Hypothalamus (tissue), 51 donors: ENCODE measurements at places on chromosomes 3 and 15.

- DNase-seq = no peak
These were observed 143.5 kb downstream of the NUP210 start for GRCh38 chr3:13276438-13277195.

GRCh38 chr3:140844072-140844471 is 97.6 kb upstream of the SLC25A36 start:
- DNase-seq = no peak

- no peak for DNase-seq
These were observed 35.0 kb downstream of the SPSB4 start for GRCh38 chr3:141086188-141086587.

- no peak for DNase-seq
These were observed 8.0 kb upstream of the CCDC13 start for GRCh38 chr3:42780892-42781700.

GRCh38 chr15:44029940-44030568 is 165.0 kb downstream of the FRMD5 start:
- no peak for DNase-seq

- DNase-seq = no peak
These were observed 151.3 kb upstream of the NR2E3 start for GRCh38 chr15:71658827-71659729.

- DNase-seq = no peak
These were observed 28.7 kb downstream of the LRRK1 start for GRCh38 chr15:100947760-100948429.

DNA sequence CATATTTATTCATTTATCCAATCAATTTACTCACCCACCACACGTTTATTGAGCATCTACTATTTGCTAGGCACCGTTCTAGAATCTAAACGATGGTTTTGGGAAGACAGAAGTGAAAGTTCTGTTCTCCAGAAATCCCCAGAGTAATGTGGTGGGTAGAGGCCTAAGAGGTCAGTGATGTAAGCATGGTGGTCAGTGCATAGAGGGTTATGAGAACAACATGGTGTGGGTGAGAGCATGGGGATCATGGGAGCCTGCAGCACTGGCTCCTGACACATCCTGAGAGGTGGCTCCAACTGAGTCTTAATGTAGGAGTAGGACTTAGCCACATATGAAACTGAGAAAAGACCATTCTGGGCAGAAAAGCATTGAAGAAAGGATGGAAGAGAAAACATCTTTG is 85.3 kb upstream of the TNFAIP8L3 start:
- no peak for DNase-seq

DNA sequence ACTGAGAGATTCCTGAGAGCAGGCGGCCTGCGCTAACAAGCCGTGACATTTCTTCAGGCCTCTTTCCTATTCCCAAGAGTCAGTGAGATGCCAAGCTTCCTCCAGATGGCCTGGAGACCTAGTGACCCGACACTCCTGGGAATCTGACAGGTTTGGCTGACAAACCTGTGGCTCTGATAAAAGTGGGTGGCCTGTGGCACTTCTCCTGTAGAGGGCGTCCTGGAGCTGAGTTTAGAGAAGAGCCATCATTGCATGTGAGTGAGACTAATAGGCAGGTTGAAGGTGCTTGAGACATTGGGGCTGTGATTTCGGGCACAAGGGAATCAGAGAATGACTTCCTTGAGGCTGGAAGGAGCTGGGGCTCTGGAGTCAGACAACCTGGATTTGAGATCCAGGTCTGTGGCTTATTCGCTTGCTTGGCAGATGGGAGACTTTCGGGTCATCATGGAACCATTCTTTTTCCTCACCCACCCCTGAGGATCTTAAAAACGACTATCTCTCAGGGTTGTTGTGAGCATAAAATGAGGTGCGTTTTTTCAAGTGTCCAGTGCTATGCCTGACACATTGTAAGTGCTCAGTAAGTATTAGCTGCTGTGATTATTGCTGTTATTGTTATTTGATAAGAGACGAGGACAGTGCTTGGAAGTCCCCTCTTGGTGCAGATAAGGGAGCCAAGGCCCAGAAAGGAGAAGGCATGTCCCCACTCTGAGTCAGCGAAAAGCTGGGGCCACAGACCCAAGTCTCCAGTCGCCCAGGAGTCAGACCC is 77.2 kb downstream of the SCN10A start:
- no peak for DNase-seq

DNA sequence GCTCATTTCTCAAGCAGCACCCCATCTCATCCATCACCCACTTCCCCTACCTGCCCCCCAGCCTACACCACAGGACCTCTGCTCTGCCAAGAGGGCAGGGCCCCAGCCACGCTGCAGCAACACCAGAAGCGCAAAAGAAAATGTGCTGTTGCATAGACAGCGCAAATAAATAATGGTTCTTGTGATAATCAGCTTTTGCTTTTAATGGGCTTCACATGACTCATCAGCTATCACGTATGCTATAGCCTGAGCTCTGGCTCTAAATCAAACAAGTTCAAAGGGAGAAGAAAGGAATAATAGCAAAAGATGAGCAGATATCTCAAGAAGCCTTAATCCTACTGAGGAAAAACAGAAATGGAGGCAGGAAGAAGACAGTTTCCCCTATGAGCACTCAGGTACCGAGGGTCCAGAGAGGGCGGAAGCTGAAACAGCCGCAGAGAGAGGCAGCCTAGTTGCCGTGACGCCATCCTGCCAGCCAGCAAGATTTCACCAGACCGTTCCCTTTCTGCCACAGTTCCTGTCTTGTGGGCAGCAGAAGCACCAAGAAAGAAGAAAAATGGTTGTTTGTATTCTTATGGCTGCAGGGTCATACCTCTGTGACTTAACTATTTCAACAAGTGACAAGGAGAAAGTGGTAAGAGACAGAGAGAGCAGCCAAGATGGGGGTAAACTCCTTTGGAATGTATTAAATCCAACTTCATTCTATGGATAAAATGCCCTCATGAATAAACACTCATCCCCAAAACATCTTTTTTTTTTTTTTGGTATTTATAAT is 22.0 kb downstream of the RAB27A start:
- DNase-seq = no peak

- DNase-seq = no peak
These were observed 648.7 kb upstream of the DPPA4 start for GRCh38 chr3:109985943-109986555.

- DNase-seq = no peak
These were observed 16.6 kb downstream of the BTLA start for GRCh38 chr3:112482675-112483074.

GRCh38 chr3:140834266-140835037 is 107.2 kb upstream of the SLC25A36 start:
- no peak for DNase-seq

DNA sequence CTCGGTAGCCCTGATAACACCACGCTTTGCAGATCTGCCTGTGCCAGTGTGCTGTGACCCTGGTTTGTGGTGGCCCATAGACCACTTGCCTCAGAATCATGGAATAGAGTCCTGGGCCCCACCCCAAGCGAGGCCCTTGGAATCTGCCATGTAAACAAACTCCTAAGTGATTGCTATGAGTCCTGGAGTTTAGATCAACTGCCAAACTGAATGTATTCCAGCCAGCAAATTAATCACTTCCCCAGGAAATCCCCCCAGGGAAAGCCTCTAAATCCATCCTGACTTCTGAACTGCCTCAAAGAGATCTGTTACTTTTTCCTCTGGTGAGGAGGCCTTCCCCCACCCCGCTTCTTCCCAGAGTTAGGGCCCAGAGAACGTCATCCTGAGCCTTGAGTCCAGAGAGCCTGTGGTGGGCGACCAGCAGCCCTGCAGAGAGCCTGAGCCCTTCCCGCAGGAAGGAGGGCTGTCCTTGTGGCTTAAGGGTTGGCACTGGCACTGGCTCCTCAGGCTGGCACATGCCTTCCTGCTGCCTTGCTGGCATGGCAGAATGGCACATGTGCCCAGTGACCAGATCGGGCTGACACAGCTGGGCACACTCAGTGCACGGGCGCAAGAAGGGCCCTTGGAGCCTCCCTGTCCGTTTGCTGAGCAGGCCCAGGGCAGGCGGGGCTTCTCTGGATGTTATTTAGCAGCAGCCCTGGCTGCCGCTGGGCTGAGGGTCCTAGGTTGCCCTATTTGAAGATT is 50.6 kb upstream of the PLXNA1 start:
- no peak for DNase-seq

- no peak for DNase-seq
These were observed 131.8 kb downstream of the TBL1XR1 start for GRCh38 chr3:177065285-177066033.

GRCh38 chr15:55499151-55499550 is 8.9 kb downstream of the DNAAF4 start:
- DNase-seq = no peak

GRCh38 chr15:63843901-63844317 is 10.2 kb upstream of the HERC1 start:
- no peak for DNase-seq

GRCh38 chr3:147049821-147050220 is 356.5 kb downstream of the ZIC4 start:
- DNase-seq = no peak

DNA sequence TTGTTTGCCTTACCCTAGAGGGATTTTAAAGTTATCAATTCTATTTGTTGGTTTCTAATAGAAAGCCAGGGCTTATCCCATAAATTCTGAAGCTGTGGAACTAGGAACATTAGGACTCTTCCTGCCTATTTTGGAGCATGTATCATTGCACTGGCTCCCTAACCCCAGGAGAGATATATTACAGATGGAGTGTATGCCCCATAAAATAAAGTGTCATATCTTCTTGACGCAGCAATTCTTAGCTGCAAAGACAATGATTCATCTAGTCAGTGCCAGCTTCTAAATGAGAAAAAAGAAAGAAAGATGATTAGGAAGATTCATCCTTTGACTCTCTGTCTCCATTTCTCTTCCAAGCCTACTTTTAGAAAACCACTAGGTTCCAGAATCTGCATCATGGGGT is 74.8 kb upstream of the MAGI1 start:
- DNase-seq = no peak

GRCh38 chr15:51283026-51283425 is 55.4 kb downstream of the CYP19A1 start:
- DNase-seq = no peak

- DNase-seq = no peak
These were observed 124.9 kb downstream of the GRM7 start for GRCh38 chr3:6985848-6986247.

- DNase-seq = no peak
These were observed 520 bp downstream of the TMEM42 start for GRCh38 chr3:44862226-44862637.

- DNase-seq = no peak
These were observed 1.4 kb upstream of the PRKCI start for GRCh38 chr3:170220871-170221270.

- DNase-seq = no peak
These were observed 96.0 kb upstream of the PPP2R3A start for GRCh38 chr3:135869439-135870105.

GRCh38 chr15:52329987-52330386 is 34.4 kb upstream of the MYO5C start:
- no peak for DNase-seq

DNA sequence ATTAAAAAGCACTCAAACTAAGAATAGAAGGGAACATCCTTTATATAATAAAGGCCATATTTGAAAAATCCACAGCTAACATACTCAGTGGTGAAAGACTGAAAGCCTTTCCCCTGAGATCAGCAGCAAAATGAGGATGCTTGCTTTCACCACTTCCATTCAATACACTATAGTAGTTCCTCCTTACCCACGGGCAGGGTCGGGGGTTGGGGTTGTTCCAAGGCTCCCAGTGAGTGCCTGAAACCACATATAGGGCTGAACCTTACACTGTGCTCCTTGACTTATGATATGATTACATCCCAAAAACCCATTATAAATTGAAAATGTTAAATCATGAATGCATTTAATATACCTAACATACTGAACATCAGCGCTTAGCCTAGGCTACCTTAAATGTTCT is 37.7 kb downstream of the ALDH1L1 start:
- DNase-seq = no peak

- DNase-seq = no peak
These were observed 10.1 kb downstream of the ARHGAP31 start for GRCh38 chr3:119304201-119304713.

DNA sequence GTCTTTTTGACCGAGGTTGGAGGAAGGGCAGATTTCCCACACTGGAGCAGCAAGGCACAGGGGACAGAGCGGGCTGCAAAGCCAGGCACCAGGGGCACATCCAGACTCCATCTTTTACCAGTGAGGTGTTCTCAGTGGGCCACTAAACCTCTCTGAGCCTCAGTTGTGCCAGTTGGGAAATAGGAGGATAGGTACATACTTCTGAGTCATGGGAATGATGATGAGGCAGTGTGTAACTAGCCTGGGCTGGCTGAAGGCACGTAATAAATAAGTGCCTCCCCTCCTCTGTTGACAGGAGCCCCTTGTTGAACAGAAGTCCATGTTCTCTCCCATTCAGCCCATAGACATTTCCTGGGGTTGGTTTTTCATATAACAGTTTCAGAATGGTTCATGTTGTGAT is 48.7 kb downstream of the GPD1L start:
- no peak for DNase-seq

DNA sequence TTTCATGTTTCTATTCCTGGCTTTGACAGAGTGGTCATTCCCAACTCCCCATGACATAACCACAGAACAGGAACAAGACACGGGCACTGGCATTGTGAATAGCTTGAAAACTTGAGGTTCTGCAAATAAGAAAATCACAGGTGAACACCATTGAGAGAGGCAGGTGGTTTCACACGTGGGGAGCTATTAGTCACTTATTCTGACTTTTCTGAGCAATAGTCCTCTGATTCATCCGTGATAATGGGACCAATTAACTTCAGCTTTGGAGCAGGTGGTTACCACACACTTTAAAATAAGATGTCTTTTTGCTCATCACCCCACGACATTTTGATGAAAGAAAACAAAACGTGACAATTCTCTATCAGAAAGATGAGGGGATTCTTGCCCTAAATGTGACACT is 224.7 kb downstream of the KLF13 start:
- DNase-seq = peak; percentile 19

DNA sequence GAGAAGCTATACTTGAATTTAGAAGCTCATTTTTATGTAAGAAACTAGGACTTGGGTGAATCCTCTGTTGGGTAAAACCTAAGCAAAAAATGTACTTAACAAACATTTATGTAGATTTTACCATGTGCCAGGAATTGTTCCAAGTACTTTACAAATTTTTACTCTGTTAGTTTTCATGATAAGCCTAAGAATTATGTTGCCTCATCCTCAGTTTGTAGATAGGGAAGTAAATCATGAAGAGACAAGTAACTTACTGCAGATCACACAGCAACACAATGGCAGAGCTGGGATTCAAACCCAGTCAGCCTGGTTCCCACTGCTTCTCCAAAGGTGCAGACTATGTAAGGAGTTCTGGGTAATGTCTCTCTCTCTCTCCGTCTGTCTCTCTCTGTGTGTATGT is 169.9 kb downstream of the DIPK2A start:
- no peak for DNase-seq

DNA sequence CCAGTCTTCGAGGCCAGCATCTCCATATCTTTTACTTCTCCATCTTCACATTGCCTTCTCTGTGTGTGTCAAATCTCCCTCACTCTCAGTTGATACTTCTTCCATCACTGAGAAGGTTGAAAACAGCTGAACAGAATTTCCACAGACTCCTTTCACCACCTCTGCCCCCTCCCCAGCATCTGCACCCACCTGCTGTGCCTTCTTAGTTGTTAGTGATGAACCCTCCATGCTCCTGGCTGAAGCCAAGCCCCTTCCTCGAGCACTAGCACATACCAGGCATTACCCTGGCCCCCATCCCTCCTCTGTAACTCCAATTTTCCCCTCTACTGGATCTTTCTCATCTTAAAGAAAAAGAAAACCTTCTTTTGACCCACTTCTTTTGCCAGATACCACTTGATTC is 27.8 kb upstream of the ESYT3 start:
- DNase-seq = no peak
